Sigmoid colon (tissue), 7 donors: ENCODE measurements at places on chromosomes 12 and 14. TPM values are rescaled to one million over a fixed set of nuclear protein-coding genes. Genes with fewer than 3 reads are reported as not detected.

DNA sequence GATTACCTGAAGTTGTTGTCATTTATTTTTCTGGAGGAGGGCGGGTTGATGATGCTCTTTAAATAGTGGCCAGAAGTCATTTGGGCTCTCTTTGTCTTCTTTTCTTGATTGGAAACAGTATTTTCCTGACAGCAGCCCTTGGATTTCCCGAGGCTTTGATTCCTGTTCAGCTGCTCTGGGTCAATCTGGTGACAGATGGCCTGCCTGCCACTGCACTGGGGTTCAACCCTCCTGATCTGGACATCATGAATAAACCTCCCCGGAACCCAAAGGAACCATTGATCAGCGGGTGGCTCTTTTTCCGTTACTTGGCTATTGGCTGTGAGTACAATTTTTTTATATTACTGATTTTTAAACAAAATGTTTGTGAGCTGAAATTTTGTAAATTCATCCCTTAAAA, 60.4 kb downstream of the ANAPC7 start:
- no peaks in the 10 kb centered on the region for H3K27me3 ChIP-seq
- no peak overlapping the region for H3K27ac ChIP-seq

DNA sequence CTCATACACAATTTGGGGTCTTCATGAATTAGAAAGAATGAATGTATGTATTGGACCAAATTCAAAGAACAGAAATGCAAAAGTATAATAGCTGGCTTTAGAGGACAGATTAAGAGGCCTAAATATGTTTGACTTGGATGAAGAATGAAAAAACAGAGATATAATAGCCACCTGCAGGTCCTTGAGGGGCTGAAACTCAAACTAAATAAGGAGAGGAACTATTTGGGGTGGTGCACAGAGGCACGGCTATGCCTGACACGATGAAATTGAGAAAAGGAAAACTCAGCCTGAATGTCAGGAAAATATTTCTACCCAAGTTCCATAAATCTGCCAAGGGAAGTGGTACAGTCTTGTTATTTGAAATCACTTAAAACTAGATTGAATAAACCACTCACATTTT, 222.9 kb upstream of the DDHD1 start:
- no peak overlapping the region for H3K4me3 ChIP-seq
- no peak overlapping the region for H3K27ac ChIP-seq
- H3K27me3 ChIP-seq, result no peaks in the 10 kb centered on the region
- H3K4me1 ChIP-seq, result no peaks in the 10 kb centered on the region
- H3K36me3 ChIP-seq, result no peaks in the 10 kb centered on the region

ARHGAP9 gene
- total RNA-seq, result 4.3 TPM

ZBTB39 gene
- 5.0 TPM for total RNA-seq

DNA sequence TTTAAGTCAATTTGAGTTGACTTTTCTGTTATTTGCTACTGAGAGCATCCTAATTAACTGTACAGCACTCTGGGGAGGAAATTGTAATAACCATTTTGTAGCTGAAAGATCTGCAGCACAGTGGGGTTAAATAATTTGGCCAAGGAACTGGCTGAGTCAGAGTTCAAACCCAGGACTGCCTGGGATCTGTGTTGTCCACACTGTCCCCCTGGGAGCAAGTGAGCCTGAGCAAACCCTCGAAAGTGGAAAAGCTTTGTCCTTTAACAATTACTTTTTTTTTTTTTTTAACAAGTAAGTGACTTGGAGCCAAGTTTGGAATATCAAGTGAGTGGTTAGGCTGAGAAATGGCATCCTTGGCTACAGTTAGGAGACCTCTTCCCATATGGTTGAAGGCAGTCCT, 247.2 kb upstream of the CCDC196 start:
- no peaks in the 10 kb centered on the region for H3K4me1 ChIP-seq
- no peak overlapping the region for H3K27ac ChIP-seq
- no peaks in the 10 kb centered on the region for H3K36me3 ChIP-seq
- no peak for DNase-seq
- no peak overlapping the region for H3K4me3 ChIP-seq
- no peaks in the 10 kb centered on the region for H3K27me3 ChIP-seq

GRCh38 chr12:17588968-17589367, 501.0 kb downstream of the RERGL start:
- H3K36me3 ChIP-seq, result no peaks in the 10 kb centered on the region
- no peaks in the 10 kb centered on the region for H3K4me1 ChIP-seq
- no peak overlapping the region for H3K27ac ChIP-seq

CALCOCO1 gene
- total RNA-seq, result 322 TPM

GRCh38 chr14:105152794-105153241, 15.8 kb downstream of the JAG2 start:
- H3K4me3 ChIP-seq, result no peak overlapping the region
- no peaks in the 10 kb centered on the region for H3K36me3 ChIP-seq
- no peaks in the 10 kb centered on the region for H3K4me1 ChIP-seq
- no peak overlapping the region for H3K27ac ChIP-seq
